Pons (tissue), 1 donor: ENCODE measurements at places on chromosomes 7 and 10.

GRCh38 chr10:120600871-120601649, 144.0 kb downstream of the PLPP4 start:
- DNase-seq: peak; percentile 42

GRCh38 chr10:22690614-22691431, 23.6 kb downstream of the PIP4K2A start:
- DNase-seq: no peak

DNA sequence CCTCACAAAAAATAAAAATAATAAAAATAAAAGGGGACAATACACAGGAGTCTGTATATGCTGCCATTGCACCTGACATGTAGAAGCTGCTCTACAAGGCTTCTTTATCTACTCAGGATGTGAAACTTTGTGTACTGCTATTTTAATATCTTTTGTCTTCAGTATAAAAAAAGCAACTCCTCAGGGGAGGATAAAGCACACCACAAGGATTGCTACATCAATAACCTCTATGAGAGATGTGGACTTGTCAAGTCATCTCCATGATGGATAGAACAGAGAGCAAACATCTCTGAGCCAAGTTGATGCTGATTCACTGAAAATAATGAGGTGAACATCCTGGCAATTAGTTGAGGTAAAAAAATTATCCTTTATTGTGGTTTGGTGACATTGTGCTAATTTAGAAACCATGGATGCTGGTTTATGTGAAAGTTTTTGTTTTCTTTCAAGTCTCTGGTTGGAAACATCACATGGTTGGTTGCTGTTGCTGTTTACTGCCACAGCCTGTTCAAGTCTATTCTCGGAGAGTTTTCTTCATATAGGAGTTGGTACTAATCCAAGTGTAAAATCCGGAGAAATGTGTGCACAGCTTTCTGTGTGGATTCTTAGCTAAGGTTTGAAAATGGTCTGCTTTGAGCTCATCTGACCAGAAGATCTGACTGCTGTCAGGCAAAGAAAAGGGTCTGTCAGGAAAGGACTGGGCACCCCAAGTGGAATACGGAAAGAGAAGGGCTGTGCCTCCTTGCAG, 1.5 kb upstream of the HECW1 start:
- DNase-seq: no peak

- DNase-seq: no peak
Measured at GRCh38 chr7:34845666-34846361, 187.8 kb downstream of the NPSR1 start.

GRCh38 chr10:126350216-126350992, 37.9 kb downstream of the ADAM12 start:
- no peak for DNase-seq

DNA sequence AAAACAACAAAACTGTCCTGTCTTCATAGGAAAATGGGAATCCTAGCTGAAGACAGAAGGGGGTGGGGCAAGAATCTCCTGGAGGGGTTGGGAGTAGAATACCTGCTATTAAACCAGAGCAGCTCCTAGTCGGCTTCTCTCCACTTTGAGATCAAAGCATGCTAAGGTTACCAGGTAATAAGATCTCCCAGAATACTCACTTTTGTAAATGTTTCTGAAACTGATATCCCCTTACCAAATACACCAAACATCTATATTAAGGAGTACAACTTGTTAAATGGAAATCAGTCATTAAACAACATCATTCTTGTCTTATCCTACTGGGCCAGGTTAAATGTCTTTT, 29.5 kb upstream of the DAGLB start:
- DNase-seq: no peak

DNA sequence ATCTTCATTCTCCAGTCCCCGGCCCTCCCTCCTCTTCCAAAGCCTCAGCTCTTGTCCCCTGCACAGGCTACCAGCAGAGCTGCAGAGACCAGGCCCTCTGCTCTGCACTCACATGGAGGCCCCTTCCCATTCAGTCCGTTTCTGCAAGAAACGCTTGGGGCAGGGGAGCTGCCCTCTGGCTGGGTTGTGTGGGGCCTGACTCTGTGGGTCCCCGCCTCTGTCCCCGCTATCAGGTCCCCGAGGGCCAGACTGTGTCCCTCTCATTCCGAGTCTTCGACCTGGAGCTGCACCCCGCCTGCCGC, 1.5 kb downstream of the PCOLCE start:
- DNase-seq: no peak

GRCh38 chr10:100025576-100025975, 15.8 kb upstream of the DNMBP start:
- DNase-seq: no peak

- DNase-seq: no peak
Measured at GRCh38 chr7:37128327-37129034, 320.2 kb downstream of the ELMO1 start.

DNA sequence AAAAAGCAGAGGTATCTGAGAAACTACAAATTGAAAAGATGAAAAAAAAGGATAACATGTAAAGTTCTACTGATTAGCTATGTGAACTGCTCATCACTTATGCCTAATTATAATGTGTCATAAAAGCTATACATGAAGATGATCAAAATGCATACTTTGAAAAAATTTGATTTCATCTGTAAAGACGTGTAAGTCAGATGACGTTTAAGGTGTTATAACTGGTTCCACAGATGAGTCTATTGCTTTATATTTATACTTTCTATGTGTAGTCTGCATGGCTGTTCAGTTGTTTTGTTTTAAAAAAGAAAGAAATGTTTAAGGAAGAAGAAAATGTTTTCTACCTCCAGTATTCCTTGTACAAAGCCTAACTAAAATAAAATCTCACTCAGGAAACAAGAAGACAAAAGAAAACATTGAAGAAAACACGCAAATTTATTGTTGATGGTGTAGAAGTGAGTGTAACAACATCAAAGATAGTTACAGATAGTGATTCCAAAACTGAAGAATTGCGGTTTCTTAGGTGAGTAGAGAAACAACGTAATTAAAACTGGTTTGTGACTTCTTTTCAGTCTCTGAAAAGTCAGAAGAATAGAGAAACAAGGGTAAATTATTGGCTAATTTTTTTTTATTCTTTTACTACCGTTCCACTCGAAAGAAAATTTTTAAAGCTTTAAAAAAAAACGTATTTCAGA, 38.4 kb downstream of the SLK start:
- no peak for DNase-seq

DNA sequence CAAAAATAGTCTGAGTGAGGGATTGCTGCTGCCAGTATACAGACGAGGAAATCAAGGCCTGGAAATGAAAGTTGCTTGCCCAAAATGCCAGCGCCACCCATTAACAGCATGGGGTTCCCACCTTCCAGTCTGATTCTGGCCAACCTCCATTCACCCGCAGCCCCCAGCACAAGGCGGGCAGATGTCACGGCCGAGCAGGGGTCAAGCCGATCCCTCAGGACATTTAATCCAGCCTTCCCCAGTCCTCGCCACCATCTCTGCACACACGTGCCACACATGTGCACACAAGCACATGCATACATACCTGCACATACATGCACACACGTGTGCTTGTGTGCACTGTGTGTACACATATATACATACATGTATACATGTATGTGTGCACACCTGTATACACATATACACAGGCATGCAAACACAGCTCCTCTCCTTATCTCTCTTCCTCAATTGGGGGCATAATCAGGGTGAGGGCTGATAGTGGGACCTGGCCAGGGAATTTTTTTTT, 122.9 kb downstream of the GRID1 start:
- no peak for DNase-seq

DNA sequence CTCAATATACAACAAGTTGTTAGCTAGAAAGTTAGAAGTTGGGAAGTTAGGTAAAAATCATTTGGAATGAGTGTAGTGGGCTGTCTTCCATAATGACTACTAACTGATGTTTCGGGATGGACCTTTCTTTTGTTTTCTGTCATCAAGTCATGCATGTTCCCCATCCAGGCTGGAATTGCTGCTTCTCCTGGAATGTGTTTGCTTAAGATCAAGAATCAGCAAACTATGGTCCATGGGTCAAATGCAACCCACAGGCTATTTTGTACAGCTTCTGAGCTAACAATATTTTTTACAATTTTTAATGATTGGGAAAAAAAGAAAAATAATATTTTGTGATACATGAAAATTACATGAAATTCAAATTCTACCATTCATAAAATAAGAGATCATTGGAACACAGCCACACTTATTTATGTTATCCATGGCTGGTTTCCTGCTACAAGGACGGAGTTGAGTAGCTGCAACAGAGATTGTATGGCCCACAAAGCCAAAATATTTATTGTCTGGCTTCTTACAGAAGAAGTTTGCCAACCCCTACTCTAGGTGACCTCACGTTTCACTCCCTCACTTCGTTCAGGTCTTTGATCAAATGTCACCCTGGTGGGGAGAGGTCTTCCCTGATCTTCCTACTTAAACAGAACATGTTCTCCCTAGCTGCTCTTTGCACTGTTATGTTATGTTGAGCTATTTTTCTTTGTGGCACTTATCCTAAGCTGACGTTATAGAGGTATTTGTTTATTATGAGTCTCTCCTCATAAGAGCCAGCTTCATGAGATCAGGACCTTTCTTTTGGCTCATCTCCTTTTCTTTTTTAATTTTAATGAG, 127.1 kb downstream of the RALA start:
- no peak for DNase-seq

DNA sequence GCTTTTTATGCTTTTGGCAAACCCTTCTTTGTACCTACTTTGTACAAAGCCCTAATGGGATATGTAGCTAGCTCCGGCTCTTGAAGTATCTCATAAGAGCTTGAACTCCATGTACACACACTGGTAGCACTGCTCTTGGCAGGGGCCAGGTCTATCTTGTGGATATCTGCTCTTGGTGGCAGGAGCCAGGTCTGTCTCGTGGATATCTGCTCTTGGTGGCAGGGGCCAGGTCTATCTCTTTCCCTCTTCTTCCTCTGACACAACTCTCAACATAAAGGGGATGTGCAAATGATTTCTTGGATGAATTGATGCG, 91.9 kb downstream of the WNT2 start:
- DNase-seq: no peak

DNA sequence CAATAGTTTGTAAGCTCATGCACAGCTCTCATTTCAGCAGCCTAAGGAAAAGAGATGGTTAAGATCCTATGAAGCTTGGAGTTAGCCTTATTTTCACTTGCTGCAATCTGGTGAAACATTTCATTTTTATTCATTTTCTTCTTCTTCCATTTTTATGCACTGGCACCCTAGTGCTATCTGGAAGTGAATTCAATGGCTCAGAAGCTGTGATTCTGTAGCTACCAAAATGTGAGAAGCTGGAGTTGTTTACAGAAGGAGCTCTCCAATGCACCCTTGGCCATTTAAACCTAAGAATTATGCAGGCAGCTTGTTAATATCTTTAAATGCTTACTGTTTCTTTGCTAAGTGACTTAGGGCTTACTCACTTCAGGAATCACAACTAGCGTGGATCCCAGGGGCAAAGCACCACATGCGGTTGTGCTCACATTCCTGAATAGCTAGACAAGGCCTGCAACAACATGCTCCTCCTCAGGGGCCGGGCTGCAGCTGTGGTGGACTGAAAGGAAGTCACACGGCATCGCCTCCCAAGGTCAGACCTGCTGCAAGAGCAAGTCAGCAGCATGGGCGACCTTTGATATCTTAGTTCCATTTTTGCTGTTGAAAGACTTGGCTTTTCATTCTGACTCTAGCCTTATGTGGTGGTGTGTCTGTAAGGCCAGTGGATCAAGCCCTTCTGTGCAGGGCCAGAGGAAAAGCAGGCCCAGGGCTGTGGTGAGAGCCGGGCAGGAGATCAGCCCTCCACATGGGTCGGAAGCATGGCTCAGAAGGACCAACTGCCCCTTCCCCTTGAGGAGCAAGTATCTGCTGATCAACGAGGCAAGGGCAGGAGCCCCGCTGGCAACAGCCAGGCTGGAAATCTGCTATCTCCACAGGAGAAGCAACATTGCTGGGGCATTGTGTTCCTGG, 91.9 kb upstream of the MBL2 start:
- DNase-seq: no peak

GRCh38 chr10:43702936-43703281, 54.2 kb upstream of the ZNF32 start:
- no peak for DNase-seq

- DNase-seq: no peak
Measured at GRCh38 chr7:99644431-99644830, 27.7 kb downstream of the ZSCAN25 start.

DNA sequence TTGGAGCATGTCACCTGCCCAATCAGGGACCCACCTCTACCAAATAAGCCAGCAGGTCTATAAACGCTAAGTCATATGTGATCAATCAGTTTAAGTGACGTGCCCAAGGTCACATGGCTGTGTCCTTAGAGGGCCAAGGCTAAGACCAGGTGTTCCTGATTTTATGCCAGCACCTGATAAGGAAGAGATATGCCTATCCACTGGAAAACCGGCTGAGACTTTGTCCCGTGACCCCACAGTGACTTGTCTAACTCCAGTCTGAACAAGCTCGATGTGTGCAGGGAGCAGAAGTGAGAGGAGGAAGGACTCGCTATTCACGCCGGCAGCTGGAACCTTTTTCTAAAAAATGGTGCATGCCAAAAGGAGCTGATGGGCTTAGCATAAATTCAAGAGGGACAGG, 57.0 kb downstream of the PRKAG2 start:
- no peak for DNase-seq

DNA sequence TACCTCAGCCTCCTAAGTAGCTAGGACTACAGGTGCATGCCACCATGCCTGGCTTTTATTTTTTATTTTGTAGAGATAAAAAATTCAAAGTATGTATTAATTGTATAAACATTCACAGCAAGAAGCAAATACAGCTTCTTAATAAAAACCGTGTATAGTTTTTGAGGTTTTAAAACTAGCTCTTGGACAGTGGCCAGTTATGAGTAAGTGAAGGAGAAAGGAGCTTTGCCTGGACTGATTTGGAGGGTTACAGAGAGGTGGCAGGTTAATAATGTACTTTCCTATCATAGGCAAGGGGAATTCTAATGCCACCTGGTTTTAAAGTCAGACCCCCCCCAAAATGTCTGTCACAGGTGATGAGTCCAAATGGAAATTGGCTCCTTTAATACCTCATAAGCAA, 43.4 kb downstream of the ZNRF2 start:
- no peak for DNase-seq

- DNase-seq: no peak
Measured at GRCh38 chr7:65287023-65287422, 86.6 kb upstream of the ZNF92 start.

GRCh38 chr10:5977471-5978229, at the start of gene IL15RA:
Gene IL15RA (minus strand): TSS chr10:5977543. CDS start chr10:5977492, 51 bp downstream.
- peak; percentile 21 for DNase-seq

- DNase-seq: no peak
Measured at GRCh38 chr10:11142777-11143176, 125.1 kb downstream of the CELF2 start.

GRCh38 chr10:55263327-55263726, 462.3 kb upstream of the PCDH15 start:
- DNase-seq: no peak

DNA sequence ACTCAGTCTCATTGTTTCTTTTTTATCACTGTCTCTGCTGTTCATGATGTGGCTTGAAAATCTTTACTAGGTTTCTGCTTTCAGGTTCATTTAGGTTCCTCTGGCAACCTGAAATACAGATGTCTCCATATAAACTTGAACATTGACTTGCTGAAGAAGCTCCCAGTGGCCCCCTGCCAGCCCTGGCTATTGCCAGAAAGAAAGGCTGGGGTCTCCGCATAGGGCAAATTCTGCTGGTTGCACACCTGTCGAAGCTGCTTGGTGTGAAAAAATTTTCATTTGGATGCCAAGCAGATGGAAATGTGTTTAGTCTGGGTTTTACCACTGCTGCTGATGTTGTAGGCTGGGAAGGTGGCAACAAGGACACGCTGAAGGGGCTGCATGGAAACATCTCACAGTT, 826.7 kb upstream of the GHITM start:
- no peak for DNase-seq

GRCh38 chr7:94082126-94082525, 78.0 kb upstream of the BET1 start:
- DNase-seq: no peak
